ENCODE measurements at places on chromosomes 5 and 9.

GRCh38 chr9:7103367-7103766 is 345.6 kb downstream of the KDM4C start:
- DNase-seq, result no peak

- no peak for DNase-seq
These were observed 9.6 kb downstream of the FBXW2 start for GRCh38 chr9:120783602-120784047.

- no peak for DNase-seq
These were observed 54.4 kb downstream of the AUH start for GRCh38 chr9:91307279-91307678.

GRCh38 chr5:60147791-60148190 is 254.3 kb upstream of the PDE4D start:
- no peak for DNase-seq

DNA sequence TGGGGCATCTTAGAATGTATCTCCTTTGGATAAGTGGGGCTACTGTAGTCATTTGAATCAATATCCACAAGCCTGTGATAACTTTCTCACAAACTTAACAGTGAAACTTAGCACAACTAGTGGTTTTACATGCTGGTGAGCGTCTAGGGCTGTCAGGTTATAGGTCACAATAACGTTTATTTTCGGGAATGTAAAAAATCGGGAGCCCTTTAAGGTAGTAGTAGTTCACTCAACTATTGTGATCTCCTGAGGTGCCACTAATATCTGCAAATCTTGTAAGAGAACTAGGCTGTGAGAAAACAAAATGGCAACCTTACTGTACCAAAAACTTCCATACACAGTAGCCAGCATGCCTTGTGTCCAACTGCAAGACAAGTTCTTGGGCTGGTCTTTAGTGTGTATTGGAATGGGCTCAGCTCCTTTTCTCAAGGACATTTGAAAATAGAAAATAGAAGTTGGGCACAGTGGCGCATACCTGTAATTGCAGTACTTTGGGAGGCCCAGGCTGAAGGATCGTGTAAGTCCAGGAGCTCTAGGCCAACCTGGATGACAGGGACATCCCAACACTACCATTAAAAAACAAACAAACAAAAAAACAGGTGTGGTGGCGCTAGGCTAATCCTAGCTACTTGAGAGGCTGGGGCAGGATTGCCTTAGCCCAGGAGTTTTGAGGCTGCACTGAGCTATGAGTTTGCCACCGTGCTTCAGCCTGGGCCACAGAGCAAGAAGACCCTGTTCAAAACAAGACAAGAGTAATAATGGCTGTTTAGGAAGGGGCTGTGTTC is 5.2 kb upstream of the PKN3 start:
- no peak for DNase-seq

- DNase-seq, result no peak
These were observed 123.9 kb downstream of the SEC61B start for GRCh38 chr9:99345942-99346341.

GRCh38 chr5:32476891-32477290 is 32.4 kb upstream of the ZFR start:
- DNase-seq, result no peak

- no peak for DNase-seq
These were observed 1961.4 kb upstream of the WWC1 start for GRCh38 chr5:166330036-166330435.

GRCh38 chr5:79495311-79495710 is 18.6 kb downstream of the HOMER1 start:
- no peak for DNase-seq

- DNase-seq, result no peak
These were observed 106.0 kb upstream of the LRRTM2 start for GRCh38 chr5:138981131-138981530.

DNA sequence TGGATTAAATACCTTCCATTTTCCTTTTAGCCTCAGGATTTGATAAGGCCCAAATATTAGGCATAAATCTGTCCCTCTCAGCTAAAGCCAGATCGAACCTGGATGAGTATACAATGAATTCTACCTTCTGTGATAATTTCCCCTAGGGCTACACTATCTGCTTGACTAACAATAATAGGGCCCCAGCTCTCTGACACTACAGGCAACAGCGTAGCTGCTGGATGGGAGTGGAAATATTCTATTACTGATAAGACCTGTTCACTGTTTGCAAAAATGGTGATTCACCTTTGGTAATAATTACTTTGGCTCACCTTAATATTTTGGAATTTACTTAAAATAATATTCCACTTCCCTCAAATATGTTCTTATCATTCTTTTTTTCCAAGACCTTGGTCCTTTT is 644.2 kb upstream of the SEMA6A start:
- DNase-seq, result no peak

- no peak for DNase-seq
These were observed 801.2 kb downstream of the MAT2B start for GRCh38 chr5:164306662-164307061.

DNA sequence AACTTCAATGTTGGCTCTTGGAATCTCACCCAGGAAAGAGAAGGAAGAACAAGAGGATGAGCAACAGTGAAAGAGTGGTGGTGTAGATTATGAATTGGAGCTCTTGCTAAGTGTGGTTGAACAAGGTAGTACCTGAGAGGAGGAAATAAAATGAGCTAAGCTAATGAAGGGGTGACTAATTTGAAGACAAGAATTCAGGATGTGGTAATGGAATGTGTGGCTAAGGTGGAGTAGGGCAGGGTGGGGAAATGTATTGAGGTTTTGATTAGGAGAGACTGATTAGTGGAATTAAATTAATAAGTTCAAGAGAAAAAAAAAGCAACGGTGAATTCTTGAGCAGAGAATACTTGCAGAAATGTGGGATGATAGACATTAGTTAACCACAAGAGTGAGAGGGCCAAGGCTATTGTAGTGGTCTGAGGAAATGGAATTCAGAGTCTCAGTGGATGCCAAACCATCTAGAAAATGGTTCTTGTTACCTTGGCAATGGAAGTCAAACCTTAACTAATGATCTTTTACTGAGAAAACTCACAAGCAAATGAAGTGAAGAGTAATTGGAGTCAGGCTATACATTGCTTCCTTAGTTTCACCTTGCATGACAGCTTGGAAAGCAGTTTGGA is 648.3 kb upstream of the ZNF608 start:
- DNase-seq, result no peak

DNA sequence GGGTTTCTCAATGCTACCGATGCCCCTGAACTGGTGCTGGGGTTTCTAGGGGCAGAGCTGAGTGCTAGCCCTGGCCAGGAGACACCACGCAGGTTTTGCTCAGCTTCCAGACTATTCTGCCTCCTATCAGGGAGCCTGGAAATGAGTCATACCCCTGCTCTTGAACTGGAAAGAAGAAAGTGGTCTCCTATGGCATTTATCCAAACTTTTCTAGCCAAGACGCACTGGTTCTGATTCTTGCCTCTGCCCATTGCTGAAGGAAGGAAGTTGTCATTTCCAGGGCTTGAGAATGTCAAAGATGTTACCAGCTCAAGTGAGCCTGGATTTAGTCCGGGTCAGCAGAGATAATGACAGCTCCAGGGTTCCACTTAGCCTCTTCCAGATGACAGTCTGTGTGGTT is 561.9 kb downstream of the CDK5RAP2 start:
- DNase-seq, result no peak

GRCh38 chr5:23014266-23014665 is 161.1 kb upstream of the CDH12 start:
- DNase-seq, result no peak

DNA sequence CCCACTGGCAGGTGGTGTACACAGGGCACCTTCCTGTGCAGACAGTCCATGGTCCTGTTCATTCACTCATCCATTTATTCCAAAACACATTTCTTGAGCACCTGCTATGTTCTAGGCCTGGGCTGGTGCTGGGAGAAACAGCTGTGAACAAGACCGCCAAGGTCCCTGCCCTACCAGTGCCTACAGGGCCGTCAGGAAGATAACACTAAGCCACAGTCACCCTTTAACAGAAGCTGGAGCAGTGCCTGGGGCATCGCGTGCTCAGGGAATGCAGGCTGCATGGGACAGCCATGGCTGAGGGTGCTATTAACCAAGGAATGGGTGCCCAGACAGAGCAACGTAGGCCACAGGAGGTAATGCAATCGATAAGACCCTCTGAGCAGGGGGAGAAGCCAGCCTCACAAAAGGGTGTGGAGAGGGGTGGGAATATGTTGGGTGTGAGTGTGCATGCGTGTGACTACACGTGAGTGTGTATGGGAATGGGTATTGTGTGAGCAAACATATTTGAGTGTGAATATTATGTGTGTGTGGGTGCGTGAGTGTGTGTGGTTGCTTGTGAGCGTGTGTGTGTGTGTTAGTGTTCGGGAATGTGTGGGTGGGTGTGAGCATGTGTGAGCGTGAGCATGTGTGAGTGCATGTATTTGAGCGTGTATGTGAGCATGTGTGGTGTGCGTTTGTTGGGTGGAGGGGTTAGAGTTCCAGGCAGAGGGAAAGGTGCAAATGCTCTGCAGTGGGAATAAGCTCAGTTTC is 19.1 kb downstream of the DUSP1 start:
- DNase-seq, result no peak

DNA sequence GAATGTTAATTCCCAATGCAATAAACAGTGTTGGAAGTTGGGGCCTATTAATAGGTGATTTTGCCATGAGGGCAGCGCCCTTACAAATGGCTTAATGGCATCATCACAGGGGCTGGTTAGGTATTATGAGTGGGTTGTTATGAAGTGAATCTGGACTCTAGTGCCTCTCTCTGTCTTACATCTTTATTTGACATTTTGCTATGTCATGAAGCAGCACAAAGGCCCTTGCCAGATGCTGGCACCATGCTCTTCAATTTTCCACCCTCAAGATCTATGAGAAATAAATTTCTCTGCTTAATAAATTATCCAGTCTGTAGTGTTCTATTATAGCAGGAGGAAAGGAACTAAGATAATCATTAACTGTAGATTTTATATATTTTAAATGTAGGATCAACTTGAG is 1098.7 kb upstream of the NUDT12 start:
- DNase-seq, result no peak

GRCh38 chr9:7509576-7510145 is 289.9 kb downstream of the DMAC1 start:
- DNase-seq, result no peak

DNA sequence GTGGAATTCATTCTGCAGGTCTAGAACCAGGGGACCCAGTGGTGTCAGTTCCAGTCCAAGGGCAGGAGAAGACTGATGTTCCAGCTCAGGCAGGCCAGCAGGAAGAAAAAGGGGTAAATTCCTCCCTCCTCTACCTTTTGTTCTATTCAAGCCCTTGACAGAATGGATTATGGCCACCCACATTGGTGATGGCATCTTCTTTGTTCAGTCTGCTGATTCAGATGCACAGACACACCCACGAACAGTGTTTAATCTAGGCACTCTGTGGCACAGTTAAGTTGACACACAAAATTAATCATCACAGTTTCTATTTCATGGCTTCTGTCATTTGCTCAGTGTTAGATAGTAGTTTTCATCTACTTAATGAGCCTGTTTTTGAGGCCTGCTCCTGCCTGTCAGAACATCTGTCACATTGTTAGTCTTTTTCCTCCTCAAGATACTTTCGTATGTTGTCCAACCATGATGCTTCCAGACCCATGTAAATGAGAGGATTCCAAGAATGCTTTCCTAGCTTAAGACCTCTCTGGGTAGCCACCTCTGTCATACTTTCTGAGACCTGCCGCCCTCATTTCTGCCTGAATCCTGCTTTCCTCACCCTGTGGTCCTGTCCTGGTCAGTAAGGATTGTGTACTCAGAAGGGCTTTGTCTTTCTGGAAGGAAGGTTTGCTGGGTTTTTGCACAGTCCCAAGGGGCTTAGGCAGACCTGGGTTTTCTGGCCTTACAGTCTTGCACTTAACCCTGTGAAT is 72.5 kb downstream of the SPIN1 start:
- DNase-seq, result no peak

DNA sequence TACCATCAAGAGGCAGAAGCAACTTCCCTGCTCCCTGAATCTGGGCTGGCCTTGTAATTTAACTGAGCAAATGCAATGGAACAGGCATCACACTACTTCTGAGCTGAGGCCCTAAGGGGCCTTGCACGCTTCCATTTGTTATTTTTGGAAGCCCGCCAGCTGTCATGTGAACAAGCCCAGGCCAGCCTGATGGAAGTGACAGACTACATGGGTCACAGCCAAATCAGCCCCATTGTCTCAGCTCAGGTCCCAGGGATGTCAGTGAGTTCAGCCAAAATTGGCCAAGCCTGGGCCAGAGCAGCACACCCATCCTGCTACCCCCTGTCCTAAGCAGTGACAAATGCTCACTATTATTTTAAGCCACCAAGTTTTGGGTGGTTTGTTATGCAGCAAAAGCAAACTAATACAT is 72.8 kb downstream of the PRRT1B start:
- DNase-seq, result no peak

GRCh38 chr9:98793031-98793430 is 3.3 kb downstream of the ANKS6 start:
- no peak for DNase-seq

DNA sequence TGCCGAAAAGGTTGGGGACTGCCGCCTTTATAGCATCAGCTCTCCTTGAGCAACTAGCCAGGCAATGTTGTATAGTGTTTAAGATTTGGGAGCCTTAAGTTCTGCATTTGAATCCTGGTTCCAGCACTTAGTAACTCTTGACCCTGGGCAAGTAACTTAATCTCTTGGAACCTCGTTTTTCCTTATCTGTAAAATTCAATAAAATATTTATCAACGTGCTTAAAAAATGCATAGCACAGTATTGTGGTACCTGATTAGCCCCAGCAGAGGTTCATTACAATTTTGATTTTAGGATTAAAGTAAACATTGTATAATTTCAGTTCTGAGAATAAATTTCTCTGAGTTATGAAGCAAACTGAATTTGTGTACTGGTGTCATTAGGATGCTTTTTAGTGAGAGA is 66.4 kb downstream of the ZSWIM6 start:
- DNase-seq, result no peak

DNA sequence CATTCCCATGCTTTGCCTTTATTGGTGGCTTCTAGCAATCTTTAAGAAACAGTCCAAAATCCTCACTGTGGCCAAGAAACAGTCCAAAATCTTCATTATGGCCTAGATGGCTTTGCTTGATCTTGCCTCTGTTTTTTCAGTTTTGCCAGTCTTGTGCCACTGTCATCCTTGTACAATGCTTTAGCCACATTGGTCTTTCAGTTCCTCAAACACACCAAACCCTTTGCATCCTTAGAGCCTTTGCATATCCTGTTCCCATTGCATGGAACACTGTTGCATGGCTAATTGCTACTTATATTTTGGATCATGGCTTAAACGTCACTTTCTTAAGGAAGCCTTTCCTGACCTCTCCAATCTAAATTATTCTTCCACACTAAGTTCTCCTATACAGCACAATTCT is 22.1 kb downstream of the MRRF start:
- DNase-seq, result no peak

All from activated CD8-positive, alpha-beta memory T cell treated with anti-CD3 and anti-CD28 coated beads for 1 hour (primary cell).